AG04450 (cell line): ENCODE measurements at places on chromosomes 12 and 14.

GRCh38 chr12:82725741-82726140 lies 39.0 kb downstream of the TMTC2 start:
- DNase-seq, result no peak

DNA sequence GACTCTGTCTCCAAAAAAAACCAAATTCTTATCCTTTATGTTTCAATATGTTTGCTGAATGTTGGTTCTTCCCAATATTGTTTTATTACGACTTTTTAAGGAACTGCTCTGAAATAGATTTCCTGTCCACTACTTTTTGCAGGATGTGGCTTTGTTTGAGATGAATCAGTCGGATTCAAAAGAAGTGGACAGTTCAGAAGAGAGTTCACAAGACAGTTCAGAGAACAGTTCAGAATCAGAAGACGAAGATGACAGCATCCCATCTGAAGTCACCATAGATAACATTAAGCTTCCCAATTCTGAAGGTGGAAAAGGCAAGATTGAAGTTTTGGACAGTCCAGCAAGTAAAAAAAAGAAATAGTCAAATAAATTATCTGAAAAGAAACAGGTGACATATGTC lies 8.2 kb downstream of the NOPCHAP1 start:
- DNase-seq, result no peak

- DNase-seq, result no peak
Observed at GRCh38 chr12:23098517-23098916, 473.5 kb downstream of the ETNK1 start.

- DNase-seq, result no peak
Observed at GRCh38 chr14:44494137-44494536, 12.9 kb downstream of the FSCB start.

- no peak for DNase-seq
Observed at GRCh38 chr12:128813392-128813791, 10.4 kb downstream of the SLC15A4 start.

- DNase-seq, result no peak
Observed at GRCh38 chr14:95413289-95414215, 93.8 kb upstream of the CLMN start.

GRCh38 chr12:49230176-49230804 lies 34.6 kb upstream of the TUBA1C start:
- DNase-seq, result no peak

DNA sequence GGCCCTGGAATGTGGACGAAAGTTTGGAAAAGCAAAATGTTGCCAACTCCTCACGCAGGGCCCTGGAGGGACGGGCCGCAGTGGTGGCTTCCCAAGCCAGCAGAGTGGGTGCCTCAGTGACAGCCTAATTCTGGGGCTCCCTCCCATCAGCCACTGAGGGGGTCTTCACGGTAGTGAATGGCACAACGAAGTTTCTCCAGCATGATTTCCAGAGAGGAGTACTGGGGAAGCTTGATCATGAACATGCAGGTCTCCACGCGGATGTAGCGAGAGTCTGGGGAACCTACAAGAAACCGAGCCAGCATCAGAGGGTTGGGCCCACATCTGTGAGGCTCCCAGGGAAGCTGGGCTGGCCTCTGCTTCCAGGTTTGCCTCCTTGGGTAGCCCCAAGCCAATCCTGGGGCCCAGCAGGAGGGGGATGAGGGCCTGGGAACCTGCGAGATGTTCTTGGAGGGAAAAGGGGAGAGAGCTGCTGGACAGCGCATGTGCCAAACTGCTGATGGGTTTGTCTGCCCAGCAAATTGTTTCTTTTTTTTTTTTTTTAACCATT lies 37.0 kb downstream of the TRAFD1 start:
- no peak for DNase-seq

DNA sequence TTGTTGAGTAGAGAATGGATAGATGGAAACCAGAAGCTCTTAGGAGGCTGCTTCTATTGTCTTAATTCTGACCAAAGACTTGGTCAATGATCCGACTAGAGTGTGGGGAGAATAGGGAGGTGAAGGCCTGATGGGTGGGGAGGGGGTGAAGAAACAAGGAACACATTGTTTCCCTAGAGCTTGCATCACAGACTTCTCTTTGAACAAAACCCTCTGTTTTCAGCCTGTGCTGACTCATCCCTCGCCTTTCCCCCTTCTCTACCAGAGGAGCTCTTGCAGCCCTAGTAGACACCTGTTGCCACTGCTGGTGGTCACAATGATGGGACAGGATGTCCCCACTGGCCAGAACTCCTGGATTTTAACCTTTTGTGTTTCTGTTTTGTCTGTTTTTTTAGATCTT lies 46.8 kb upstream of the CISTR start:
- DNase-seq, result no peak

GRCh38 chr14:63852271-63852816 lies 460 bp upstream of the SYNE2 start:
- no peak for DNase-seq

DNA sequence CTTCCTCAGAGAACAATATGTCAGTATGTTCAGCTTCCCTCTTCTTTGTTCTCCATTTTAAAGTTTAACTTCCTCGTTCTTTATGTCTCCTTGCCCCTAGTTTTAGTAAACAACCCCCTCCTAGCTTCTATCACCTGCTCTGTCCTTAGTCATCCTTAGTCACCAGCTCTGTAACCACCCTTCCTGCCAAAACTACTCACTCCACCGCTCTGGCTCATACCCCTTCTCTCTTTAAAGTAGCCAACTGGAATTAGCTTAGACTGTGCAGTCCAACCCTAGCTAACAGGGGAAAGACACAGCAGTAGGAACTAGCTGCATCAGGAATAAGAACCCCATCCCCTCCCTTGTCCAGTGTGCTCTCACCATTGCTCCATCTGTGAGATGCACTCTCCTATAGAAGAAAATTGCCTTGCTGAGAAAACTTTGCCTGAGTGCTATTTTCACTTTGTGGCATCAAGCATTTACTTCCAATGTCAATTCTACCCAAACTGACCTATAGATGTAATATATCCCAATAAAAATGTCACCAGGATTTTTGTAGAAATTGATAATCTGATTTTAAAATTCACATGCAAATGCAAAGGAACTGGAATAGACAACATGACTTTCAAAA lies 603.2 kb downstream of the C12orf50 start:
- DNase-seq, result no peak

DNA sequence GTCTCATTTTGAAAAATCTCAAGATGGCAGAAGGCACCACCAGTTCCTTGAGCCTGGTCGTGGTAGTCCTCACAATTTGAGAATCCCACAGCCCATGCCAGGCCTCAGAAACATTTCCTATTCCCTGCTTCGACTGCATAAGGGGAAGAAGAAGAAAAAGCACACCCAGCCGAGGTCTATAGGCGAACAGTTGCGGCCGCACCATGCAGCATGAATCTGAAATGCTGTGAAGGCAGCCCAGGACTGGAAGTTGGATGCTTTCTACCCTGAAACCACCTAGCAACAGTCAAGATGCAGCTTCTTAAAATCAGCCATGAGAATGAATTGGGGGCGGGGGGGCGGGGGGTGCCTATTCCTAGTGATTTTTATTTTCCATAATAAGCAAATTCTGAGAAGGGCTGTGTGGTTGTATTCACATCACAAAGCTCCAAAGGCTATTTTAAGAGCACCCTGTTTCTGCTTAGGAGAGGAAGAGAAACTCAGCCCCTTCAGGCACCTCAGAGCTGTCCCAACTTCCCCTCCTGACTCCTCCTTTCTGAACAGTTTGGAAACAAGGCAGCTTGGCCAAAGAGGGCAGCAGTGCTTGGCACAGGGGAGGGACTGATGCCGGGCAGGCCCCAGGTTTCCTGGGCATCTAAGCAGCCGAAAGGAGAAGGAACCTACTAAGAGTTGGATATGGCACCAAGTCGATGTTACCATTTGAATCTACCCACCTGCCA lies 172.5 kb upstream of the FOXN3 start:
- DNase-seq, result no peak

DNA sequence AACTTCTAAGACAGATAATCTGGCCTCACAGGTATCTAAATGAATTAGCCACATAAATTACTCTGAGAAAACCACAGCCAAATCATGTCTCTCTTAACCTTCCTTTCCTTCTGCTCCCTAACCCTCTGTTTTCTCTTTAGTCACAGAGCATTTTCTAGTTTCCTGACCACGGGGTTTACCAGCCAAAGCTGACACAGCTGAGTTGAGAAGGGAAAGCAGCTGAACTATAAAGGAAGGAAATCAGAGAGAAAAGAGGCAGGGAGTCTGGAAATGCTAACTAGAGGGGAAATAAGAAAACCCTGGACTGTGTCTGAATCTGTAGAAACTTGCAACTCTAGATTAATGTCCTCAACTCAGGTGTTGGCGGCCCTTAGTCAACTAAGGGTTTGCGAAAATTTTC lies 24.4 kb downstream of the ANKS1B start:
- no peak for DNase-seq

- no peak for DNase-seq
Observed at GRCh38 chr12:15846887-15847286, 35.3 kb upstream of the STRAP start.

DNA sequence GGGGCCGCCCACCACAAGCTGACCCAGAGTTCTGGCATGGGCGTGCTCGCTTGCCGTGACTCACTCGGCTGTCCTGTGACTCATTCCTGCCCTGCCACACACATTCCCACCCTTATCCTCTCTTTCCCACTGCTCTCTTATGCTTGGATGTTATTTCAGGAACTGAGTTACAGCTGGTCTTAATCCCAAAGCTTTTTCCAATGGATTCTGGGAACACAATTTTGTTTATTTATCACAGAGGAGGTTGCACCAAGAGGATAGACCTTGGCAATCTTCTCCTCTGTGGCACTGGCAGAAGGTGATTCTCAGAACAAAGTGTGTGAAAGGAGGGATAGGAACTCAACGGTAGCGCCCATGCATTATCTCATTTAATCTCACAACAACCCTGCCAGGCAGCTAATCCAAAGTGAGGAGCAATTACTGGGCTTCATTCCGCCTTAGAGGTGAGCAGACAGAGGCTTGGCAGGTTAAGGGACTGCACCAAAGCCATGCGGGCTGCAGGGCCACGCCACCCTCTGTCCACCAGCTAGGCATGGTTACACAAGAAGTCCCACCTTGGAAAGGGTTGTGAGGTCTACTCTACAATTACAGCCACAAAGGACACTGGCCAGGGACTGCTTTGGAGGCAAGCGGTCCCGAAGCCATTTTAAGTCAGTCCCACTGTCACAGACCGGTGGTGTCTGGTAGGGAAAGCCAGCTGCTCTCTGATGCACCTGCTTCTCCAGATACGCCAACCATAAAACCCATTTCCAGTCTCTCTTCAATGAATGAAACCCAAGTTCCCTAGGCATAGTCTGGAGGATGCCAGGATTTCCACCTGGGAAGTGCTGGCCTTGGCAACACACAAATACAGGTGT lies 32.9 kb downstream of the SYNE3 start:
- peak; percentile 87 for DNase-seq

- no peak for DNase-seq
Observed at GRCh38 chr12:12909995-12910420, 18.6 kb downstream of the GPRC5A start.

GRCh38 chr14:91953170-91953985 lies 5.9 kb upstream of the FBLN5 start:
- DNase-seq, result no peak

DNA sequence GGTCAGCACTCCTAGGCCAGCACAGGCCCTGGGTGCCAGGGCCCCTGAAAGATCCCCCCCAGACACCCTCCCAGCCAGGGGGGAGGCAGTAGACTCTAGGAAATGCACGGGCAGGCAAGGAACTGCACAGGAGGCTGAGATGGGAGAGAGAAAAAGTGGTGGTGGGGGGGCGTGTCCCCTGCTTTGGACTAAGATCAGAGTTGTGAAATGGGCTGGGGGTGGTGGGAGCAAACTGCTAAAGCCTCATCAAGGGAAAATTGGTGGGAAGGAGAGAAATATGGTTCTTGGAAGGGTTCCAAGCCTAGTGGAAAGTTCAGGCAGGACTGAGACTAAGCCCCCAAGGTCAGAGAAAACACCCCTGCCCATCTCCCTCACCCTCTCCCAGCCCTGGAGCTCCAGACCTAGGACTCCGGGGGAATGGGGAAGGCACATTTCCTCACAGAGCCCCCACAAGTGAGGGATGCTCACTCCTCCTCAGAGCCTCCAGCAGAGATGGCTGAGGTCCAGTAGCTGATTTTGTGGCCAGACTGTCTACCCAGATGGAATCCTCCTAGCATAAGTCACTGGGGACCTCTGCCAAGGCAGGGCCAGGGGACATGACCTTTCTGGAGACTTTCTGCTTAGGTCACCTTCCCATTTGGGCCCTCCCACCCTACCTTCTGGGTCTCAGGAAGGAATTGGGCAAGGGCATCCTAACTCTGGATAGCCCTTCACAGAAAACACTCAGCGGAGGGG lies 29.8 kb downstream of the FIGNL2 start:
- DNase-seq, result peak; percentile 34

DNA sequence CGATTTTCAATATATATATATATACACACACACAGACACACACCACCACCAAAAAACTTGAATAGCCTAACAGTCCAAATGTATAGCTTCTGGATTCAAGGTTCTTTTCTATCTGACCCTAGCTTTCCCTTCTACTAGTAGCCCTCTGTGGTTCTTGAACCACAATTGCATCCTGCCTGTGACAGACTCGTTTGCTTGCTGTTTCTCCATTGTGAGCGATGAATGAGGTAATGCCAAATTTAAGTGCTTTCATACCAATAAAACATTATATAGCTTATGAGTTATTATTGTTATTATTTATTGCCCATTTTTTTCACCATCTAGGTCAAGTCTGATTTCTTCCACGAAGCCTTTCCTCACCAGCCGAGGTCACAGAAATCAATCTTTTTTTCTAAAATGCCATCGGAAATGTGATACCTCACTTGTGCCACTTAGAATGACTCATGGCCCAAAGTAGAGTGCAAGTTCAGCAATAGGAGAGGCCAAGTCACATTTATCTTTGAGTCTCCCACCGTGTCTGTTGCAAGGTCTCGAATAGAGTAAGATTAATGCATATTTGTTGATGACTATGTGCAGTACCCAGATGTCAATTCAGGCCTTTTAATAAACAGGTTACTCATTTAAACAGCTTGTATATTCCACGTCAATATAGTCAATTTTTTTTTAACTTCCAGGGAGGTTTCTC lies 1015.8 kb upstream of the SEL1L start:
- no peak for DNase-seq

DNA sequence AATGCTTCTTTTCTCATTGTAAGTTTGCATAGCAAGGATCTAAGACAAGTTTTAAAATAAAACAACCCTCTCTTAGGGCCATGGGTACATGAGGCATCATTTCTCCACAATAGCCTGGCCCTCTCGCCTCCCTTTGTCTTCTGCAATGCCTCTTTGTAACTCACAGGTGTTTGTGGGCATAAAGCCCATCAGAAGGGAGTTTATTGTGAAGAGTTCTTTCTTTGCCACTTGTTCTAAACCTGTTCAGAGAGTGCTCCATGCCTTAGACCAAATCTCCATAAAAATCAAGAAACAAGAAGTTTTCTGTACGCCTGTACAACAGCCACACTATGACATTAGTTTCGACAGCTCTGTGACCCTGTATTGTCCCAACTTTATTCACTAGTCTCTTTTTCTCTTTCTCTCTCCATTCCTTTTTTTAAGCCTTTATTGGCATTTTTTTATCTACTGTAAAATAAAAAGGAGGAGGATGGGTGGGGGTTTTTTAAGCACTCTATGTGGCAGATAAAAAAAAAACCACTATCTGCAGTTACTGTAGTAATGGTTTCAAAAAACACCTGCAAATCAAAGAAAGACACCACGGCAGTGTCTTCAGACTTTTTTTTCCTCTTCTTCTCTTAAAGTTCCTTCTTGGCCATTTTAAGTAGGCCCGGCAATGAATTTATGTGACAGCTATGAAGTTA lies 1.6 kb downstream of the C12orf42 start:
- DNase-seq, result no peak
